NCI-H2171 treated with DMSO at 0.1 percent for 48 hours (cell line): ENCODE measurements at places on chromosomes 4 and X.

GRCh38 chr4:137896221-137896737 lies 345.9 kb downstream of the SLC7A11 start:
- no peak for DNase-seq

- DNase-seq = no peak
These were observed 19.1 kb downstream of the WDR17 start for GRCh38 chr4:176084769-176085168.

GRCh38 chrX:153635388-153635787 lies 11.6 kb upstream of the DUSP9 start:
- DNase-seq = no peak

GRCh38 chrX:8868070-8868773 lies 67.0 kb upstream of the FAM9A start:
- no peak for DNase-seq

DNA sequence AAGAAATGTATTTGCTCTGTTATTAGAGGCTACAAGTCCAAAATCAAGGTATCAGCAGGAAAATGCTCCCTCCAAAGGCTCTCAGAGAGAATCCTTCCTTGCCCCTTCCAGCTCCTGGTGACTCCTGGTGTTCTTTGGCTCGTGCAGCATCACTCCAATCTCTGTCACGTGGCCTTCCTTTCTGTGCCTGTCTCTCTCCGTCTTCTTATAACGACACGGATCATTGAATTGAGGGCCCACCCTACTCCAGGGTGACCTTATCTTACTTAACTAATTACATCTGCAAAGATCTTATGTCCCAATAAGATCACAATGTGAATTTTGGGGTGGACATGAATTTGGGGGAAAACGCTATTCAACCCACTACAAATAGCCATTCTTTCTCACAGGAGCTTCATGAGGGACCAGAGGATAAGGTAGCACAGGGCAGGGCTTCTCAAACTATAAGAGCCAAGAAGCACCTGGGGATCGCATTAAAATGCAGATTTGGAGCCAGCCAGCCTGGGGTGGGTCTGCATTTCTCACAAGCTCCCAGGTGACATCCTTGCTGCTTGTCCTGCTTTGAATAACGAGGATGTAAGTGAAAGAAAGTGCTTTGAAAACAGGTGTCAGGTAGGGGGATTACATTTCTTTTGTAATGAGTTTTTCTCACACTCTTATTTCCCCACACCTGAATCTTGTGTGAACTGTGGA lies 41.9 kb upstream of the APLN start:
- DNase-seq = no peak

DNA sequence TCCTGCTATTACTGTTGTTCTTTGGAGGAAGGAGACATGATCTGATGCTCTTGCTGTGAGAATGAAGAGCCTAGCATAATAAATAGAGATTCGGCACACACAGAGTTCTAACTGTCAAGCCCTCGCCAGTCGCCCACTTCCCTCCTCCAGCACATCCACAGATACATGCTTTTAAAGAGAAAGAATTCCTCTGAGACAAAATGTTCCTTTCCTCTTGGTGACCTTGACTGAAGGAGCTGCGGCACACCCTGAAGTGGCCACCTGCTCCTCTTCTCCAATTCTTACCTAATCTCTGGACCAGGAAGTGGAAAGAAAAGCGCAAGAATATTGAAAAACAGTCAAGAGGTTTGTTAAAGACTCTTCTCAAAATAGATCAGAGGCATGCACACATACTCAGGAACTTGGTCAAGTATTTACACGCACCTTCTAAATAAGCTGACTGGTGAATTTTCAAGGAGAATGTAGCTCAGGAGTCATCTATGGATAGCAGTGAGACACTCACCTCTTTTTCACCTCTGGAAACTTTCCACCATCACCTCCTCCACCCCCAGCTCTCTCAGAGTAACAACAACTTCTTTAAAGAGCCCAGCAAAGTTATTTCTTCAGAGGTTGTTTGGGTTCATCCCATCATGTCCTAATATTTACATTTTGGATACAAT lies 95.4 kb downstream of the PARM1 start:
- DNase-seq = no peak
